ENCODE measurements at places on chromosomes 2 and 18.

DNA sequence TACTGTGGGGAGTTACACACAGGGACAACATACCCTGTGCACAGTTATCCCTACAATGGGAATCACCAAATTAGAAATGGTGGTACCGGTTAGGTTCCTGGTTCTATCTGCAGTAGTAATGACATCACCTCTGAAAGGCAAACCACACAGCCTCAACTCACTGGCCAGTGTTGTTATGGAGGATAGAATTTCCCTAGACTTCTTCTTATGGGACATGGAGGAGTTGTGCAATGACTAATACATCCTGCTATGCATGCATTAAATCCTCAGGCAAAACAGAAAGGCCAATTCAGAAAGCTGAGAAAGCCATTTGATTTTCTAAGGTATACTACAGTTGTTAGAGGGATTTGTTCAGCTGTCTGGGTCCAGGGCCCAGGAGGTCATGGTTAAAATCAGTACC lies 439.3 kb downstream of the TMX3 start:
- no peak for DNase-seq

DNA sequence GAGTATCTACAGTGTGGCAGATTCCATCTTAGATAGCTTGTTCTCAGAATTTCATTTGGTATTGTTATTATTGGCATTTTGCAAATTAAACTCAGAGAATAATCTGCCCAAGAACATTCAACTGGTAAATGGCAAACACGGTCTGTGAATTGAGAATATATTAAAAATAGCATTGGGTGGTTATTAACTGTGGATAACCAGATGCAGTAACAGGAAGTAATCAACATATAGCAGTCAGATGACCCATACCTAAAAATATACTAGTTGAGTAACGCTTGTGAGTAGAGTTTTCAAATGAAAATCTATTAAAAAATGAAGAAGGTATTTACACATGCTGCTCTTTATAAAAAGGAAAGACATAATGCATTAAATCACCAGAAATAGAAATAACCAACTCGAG lies 129.5 kb downstream of the ZNF804A start:
- DNase-seq: no peak

GRCh38 chr2:42118754-42119569 lies 50.2 kb upstream of the EML4 start:
- DNase-seq: no peak

GRCh38 chr2:207617011-207617671 lies 8.1 kb downstream of the METTL21A start:
- no peak for DNase-seq

GRCh38 chr2:18949871-18950270 lies 360.5 kb upstream of the NT5C1B start:
- no peak for DNase-seq

- no peak for DNase-seq
These were observed 184.6 kb upstream of the MEX3C start for GRCh38 chr18:51382081-51382480.

- no peak for DNase-seq
These were observed 256.9 kb upstream of the DPP10 start for GRCh38 chr2:114185501-114185900.

GRCh38 chr2:160264308-160264707 lies 64.2 kb upstream of the ITGB6 start:
- no peak for DNase-seq

DNA sequence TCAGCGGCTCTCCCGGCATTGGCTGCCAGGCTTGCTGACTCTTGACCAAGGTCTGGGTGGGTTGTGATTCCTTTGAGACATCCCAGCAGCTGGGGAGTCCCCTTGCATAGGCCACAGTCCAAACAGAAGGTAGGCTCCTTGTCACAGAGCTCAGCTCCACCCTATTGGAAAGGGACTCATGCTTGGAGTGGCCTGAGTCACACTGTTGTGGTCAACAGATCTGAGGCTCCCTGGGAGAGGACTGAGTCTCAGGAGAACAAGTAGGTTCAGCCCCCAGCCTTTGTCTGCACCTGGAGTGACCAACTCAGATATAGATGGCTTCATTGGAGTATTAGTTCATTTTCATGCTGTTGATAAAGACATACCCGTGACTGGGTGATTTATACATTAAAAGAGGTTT lies 32.1 kb upstream of the SH3BP4 start:
- no peak for DNase-seq

DNA sequence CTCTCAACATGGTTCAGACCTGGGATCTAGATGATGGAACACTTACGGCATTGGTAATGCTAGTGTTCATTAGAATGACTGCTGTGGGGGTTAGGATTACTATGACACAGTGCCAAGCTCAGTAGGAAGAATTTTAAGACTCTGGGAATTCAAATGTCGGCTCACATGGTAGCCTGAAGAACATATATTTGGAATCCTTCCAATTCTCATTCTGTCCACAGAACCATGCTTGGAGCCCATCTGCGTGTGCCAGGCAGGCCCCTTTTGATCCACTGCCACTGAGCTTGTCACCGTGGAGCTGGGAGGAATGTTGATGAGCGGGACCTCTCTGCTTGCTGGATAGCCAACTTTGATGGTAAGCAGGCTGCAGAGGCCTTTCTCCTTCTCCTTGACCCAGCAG lies 322.0 kb upstream of the SOX11 start:
- no peak for DNase-seq

DNA sequence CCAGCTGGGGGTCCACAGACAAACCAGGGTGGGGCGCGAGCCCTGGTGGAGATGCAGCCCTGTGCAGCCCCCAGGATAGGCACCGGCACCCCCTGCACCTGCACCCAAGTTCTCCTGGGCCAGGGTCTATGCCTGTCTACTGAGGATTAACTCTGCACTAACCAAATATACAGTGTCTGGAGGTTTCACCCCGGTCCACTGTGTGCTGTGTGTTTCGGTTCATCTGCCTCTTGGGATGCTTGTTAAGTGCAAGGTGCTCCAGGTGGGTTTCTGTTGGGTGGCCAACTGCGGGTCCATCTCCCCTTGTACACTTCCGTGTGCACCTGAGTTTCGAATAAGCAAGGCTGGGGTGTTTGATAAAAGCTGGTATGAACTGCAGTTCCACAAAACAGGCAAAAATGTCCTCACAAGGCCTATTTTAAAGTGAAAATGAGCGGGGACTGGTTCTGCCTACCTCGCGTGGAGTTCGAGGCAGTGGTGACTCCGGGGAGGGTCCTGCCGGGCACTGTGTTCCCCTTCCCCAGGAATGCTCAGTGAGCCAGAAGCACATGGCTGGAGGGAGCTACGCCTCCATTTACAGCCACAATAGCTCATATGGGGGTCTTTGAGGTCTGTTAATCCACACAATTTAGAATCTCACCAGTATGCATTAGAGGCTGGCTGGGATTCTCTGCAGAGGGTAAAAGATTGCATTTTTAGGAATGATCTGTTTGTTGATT lies 70.7 kb downstream of the EDAR start:
- DNase-seq: no peak

- no peak for DNase-seq
These were observed 1.5 kb downstream of the KANSL3 start for GRCh38 chr2:96636551-96637171.
